ENCODE measurements at places on chromosomes 12 and 14.

- DNase-seq = no peak
Observed at GRCh38 chr12:28704477-28705169, 444.5 kb upstream of the FAR2 start.

GRCh38 chr12:57340104-57340503 lies 89.1 kb upstream of the STAC3 start:
- DNase-seq = no peak

DNA sequence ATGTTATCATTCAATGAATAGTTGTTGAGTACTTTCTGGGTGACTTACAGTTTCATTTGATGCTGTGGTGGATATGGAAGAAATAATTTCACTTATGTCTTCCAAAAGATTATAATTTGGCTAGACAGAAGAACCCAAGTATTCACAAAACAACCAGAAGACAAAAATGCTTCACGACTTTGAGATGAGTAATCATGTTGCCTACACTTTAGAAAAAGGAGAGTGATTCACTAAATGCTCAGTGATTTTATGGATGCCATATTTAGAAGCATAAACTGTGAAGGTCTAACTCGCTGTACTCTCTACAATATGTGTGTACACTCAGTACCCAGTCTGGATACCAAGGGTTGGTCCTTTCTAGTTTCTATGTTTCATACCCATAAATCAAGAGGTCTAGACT lies 101.3 kb upstream of the E2F7 start:
- no peak for DNase-seq

- no peak for DNase-seq
Observed at GRCh38 chr12:115885040-115885690, 392.3 kb downstream of the MED13L start.

DNA sequence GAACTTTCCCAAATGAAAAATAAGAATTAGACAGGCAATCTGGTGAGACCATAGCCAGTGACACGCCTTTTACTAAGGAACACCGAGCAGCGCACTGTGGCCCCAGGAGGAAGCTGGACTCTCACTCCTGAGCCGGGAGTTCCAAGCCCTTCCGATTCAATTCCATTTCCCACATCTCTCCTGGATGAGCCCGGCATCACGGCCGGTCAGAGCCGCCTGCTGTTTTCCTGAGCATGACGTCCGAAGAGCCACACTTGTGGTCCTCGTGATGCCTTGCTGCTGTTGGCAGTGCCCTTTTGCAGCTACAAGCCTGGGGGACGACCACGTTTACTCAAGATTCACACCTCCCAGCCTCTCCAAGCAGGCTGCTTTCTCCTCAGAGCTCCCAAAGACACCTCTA lies 40.8 kb downstream of the FBXL14 start:
- no peak for DNase-seq

DNA sequence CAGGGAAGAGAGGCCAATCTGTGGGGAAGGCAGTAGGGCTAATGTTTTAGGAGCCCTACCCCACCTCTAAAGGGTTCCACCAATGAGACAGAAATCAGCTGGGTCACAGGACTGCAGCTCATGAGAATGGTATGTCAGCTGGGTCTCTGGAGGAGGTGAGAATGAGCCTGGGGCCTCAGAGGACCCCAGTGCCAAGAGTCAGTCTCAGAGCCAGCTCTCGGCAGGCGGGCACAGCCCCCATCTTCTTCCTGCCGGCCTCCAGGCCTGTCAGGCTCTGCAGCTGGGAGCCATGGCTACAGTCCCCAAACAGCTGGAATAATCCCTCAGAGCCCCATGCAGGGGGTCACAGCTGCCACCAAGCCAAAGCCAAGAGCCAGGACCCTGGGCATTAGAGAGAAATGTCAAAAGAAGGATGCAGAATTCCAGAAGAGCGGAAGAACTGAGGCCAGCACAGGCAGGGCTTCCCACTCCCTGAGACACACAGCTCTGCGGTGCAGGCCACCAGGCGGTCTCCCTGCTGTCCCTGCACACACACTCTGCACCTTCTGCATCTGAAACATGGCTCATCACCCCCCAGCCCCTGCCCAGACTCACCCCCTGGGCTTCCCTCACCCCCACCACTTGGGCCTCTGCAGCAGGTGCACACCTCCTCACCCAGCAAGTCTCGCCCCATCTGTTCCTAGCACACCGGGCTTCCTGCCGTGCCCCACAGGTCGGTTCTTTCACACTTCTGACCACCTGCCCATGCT lies 26.0 kb downstream of the ITPK1 start:
- no peak for DNase-seq

DNA sequence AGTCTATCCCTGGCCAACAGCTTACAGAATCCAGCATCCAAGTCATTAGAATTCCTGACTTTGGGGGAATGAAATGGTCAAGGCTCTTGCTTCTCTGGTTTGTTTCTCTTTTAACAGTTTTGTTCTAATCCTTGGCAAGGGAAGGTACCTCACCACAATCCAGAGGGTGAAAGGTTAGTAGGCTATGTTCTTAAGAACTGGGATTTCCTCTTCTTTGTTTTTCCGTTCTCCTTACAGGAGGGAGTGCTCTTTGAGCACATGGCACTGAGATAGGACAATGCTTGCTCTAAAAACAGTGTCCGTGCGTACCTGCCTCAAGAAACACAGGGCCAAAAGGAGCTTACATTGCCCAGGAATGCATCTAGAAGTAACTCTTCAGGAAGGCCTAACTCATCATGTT lies 156.6 kb downstream of the GCH1 start:
- no peak for DNase-seq

GRCh38 chr14:78946949-78947348 lies 776.8 kb downstream of the NRXN3 start:
- DNase-seq = no peak

DNA sequence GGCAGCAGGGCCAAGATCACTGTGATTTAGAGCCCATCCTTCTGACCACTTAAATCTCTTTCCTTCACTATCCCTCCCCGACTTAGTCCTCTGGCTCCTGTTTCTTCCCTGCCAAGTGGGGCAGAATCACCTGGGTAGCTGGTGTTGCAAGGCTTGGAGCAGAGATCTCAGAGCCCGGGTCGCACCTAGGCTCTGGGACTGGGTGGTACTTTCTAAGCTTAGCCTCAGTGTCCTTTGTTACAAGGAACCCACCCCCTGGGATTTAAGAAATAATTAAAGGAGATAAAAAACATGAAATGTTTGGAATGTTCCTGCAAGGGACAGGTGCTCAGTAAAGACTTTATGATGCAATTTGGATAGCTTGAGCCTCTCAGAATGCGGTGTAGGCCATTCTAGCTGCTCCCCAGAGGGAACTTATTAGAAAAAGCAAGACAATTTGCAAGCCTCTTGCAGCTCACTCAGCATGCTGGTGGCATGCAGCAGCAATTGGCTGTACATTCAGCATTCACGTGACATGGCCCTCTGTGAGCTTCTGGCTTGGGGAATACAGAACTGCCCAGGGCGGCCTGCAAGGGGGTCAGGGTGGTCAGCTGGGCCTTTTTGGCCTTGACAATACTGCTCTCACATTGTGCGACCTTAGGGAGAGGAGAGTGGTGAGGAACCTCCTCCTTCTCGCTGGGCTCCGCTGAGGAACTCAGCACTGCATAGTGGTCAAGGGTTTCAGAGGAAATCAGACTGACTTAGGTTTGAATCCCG lies 16.8 kb downstream of the C14orf132 start:
- no peak for DNase-seq

DNA sequence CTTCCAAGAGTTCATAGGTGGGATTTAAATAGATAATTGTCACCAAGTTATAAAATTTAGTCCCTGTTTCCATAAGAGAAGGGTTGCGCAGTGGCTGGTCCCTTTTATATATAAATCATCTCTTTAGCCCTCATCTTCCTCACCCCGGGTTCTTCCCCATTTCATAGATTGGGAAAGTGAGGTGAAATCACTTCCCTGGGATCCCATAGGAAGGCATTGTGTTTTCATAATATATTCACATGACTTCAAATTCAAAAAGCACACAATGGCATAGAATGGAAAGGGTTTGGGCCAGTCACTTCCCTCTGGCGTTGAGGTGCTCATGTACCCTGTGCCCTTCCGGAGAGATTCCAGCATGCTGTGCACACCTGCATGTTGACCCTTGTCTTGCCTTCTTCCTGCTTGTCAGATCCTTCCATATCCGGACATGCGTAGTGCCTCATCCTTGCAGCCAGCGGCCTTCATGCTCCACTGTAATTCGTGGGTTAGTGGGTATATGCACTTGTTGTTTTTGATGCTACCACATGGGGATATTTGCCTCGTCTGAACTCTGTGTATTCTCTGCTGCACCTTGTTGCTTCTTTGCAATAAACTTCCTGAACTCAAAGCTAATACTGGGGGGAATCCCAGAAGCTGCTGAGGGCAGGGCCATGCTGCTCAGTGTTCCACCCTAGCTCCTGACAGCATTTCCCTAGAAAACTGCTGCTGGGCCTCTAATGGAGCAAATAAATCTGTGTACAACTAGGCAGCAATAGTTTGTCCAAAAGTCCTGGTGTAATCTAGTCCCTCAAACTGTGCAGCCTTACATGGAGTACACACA lies 59.6 kb downstream of the ANAPC7 start:
- DNase-seq = no peak

- DNase-seq = no peak
Observed at GRCh38 chr12:130097798-130098255, 64.4 kb upstream of the FZD10 start.

DNA sequence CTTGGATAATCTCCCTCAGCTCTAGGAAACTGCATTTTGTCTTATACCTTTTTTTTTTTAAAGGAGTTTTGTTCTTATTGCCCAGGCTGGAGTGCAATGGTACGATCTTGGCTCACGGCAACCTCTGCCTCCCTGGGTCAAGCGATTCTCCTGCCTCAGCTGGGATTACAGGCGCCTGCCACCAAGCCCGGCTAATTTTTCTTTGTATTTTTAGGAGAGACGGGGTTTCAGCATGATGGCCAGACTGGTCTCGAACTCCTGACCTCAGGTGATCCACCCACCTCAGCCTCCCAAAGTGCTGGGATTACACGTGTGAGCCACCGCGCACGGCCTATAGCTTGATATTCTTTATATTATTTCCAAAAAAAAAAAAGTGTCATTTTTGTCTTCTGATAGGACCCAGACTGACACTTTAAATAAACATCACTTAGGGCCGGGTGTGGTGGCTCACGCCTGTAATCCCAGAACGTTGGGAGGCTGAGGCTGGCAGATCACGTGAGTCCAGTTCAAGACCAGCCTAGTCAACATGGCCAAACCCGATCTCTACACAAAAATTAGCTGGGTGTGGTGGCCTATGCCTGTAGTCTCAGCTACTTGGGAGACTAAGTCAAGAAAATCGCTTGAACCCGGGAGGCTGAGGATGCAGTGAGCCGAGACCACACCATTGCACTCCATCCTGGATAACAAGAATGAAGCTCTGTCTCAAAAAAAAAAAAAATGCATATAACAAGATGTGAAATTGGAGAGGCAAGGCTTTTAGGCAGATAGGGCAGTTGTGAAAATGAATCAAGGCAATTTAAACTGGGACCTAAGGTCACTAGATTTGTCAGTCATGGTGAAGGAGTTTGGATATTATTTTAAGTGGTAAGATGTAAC lies 18.4 kb downstream of the SLC2A3 start:
- no peak for DNase-seq

- DNase-seq = no peak
Observed at GRCh38 chr12:93602897-93603668, 30.6 kb downstream of the SOCS2 start.

DNA sequence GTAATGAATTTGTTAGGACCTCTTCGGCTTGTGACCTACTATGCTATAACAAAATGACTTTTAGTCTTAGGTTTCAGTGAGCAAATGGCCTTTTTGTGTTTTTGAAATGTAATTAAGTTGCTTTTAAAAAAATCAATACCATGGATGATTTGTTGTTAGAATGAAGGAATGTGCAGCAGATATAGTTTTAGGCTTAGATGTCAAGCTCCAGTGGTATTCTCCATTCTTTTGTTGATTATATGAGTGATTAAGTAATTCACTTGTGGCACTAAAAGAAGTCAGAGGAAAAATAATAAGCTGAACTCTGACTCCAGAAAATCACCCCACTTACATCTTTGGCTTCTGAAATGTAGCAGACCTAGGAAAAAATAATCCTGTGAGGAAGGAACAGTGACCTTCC lies 474.1 kb upstream of the MIS18BP1 start:
- DNase-seq = no peak

- DNase-seq = no peak
Observed at GRCh38 chr14:102187568-102188001, 47.9 kb downstream of the WDR20 start.

DNA sequence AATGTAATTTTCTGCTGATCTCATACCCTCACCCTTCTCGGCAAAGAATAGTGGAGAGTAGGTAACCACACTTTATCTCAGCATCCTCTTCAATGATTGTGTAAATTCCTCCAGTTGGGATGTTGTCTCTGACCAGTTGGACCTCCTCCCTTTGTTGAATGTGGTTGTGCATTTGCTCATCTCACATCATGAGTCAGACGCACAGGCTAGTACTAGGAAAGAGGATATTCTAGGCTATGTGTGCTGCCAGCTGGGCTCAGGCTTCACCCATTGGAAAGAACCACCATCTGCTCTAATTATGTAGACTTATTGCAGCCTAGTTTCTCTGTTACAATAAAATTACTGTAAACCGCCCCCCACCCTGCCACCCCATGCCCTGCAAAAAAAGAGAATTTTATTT lies 90.3 kb downstream of the LMO3 start:
- DNase-seq = no peak

GRCh38 chr12:79844693-79845092 lies 90.2 kb downstream of the PPP1R12A start:
- no peak for DNase-seq

- DNase-seq = no peak
Observed at GRCh38 chr14:73750531-73750901, 36.3 kb upstream of the PNMA1 start.

GRCh38 chr12:69936766-69937165 lies 111.7 kb downstream of the MYRFL start:
- DNase-seq = no peak

DNA sequence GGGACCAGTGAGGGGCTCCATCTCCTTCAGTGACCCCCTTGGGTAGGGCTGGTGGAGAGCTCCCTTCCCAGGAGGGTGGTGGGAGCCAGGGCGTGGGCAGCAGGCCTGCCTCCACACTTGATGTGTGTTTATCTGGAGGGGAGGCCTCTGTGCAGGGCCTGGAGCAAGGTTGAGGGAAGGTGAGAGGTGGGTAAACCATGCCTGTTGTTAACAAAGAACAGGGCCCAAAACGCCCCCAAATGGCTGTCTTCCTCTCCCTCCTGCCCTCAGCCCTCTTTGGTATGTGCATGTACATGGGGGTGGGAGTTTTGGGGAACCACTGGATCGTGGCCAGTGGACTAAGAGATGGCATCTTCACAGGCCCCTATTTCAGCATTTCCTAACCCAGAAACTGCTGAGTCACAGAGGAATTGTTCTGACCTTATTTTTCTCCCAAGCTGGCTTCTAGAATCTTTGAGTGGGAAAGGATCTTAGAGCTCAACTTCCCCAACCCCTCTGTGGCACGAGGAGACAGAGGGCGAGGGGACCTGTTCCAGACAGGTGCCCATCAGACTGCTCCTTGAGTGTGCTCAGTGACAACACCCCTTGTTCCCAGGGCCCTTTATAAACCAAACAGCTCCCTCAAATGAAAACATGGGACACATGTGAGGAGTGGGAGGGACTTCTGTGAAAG lies 3.6 kb downstream of the SLC48A1 start:
- no peak for DNase-seq

GRCh38 chr12:57456145-57456700 lies 1.1 kb downstream of the INHBE start:
- peak; percentile 18 for DNase-seq

GRCh38 chr14:50806241-50806933 lies 24.6 kb downstream of the NIN start:
- DNase-seq = no peak

GRCh38 chr12:104204690-104205480 lies 10.7 kb upstream of the TXNRD1 start:
- DNase-seq = no peak

All from effector CD8-positive, alpha-beta T cell (primary cell).